ENCODE measurements at places on chromosomes 12 and 14. TPM values are rescaled to one million over a fixed set of nuclear protein-coding genes. Genes with fewer than 3 reads are reported as not detected.

Gene FBXW8
- total RNA-seq, result 11.7 TPM

Gene ADCY4
- total RNA-seq, result 4.6 TPM

Gene KCNMB4
- 1.4 TPM for total RNA-seq

DNA sequence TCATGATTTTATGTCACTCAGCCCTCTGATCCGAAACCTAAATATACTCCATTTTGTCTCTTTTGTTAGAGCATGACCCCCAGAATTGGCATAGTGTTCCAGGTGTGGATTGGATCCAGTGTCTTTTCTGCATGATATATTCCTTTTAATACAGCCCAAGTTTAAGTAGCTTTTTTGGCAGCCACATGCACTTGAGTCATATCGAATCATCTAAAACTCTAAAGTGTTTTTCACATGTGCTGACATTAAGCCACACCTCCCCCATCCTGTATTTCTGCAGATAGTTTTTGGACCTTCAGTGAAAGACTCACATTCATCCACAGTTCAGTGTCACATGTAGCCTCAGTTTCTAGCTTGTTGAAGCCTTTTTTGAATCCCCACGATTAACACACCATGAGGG lies 30.6 kb downstream of the BORCS5 start:
- no peak for DNase-seq

DNA sequence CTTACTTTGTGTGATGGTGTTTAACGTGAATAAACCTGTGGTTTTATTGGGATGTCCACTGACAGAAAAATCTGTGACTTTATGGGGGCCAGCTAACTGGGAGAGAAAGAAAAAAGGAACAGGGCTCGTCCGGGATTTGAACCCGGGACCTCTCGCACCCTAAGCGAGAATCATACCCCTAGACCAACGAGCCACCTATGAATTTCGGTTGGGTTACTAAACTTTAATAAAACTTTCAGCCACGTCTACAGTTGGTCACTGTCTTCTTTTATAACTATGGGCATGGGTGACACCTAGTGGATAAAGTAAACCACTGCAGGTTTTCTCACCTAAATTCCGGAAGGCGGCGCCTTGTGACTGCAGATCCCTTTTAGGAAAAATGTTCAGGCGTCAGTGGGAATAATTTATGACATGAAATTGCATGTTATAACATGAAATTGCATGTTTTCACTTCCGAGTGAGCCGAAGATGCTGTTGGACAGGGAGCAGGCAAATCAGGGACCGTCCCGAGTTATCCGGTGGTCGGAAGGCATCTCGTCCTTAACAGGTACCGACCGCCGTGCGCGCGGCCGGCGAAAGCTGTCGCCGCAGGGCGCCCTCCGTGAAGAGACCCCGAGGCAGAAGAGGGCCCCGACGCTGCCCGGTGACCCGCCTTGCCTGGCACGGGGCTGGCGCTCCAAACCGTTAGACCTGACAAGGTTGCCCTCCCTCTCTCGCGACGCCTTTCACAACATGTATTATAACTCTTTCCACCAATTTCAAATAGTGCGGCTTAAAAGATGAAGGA lies 18.2 kb upstream of the RNASE12 start:
- peak; percentile 75 for DNase-seq

- no peak for DNase-seq
Measured at GRCh38 chr12:37546206-37546605, 770.4 kb upstream of the ALG10B start.

DNA sequence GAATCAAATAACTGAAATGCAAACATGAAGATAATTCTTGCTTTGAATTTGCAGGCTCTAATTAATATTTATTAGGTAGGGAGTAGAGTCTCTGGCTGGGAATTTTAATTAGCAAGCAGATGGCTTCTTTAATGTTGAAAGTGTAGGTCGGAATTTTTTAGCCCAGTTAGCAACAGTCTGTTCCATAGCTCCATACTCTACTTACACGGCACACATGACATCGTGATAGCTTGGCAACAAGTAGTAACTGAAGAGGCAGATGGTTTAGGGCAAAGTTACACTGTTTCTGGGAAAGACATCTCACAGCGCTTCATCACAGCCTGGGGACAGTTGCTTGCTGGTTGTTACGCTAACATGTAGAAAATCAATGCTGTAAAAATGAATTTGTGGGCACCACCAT lies 710.7 kb downstream of the GALC start:
- no peak for DNase-seq

DNA sequence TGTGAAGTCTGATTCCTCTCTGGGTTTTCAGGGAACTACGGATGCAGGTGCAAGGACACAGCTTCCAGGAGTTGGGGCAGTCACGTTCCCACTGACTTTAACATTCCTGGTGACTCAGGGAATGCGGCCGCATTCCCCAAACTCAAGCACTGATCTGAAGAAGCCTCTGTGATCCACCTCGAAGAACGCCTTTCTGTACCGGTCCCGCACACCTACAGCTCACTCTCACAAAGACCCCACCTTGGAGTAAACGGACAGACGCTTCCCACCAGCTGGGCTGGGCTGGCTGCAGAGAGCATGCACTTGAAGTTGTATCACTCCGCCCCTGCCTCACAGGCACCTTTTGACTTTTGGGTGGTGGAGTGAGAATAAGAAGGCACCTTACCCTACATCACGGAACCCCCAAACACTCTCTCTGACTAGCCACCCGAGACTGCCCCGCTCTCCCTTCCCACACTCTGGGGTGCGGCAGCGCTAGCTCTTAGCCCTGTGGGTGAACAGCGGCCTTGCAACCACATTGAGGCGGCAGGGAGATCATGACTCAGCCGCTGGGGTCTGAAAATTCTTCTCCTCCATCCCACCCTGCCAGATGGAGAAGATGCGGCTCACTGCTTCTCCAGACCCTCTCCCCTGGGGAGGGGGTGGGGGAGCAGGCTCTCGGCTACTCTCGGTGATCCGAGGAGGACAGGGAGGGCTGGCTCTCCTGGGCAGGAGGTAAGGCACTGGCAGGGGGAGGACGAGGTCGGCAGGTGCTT lies 23.7 kb upstream of the HDAC7 start:
- no peak for DNase-seq

DNA sequence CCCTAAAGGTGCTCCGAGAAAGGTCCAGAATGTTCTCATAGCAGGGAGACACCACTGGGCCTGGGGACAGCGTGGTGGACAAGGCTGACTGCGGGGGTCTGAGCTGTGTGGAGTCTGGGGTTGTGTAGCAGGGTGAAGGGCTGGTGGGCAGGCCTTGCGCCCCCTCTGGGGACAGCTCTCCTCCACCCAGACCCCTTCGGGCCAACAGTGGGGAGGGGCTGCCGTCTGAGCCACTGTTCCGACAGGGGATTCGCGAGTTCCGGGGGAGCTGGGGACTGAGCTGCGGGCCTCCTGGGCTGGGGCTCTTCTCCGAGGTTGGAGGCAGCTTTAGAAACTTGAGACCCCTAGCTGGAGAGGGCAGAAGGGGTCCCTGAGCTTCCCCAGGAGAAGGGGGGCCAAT lies 32.1 kb downstream of the NCKAP5L start:
- DNase-seq, result no peak

DNA sequence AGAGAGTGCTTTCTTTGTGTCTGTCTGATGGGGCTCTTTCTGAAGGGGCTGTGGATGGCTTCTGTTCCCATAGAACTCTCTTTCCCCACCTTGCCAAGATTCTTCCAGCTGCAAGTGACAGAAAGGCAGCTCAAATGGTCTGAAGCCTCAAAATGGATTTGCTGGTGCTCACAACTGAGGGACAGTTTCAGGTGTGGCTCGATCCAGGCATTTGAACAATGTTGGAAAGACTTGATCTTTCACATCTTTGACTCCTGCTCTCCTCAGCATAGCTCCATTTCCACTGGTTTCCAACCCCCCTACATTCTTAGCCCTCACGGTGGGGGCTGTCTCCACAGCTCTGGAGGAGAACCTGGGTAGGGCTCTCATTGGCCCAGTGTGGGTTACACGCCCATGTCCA lies 15.9 kb downstream of the RFLNA start:
- no peak for DNase-seq

GRCh38 chr12:13167226-13167625 lies 29.3 kb upstream of the EMP1 start:
- DNase-seq, result no peak

GRCh38 chr14:95480109-95480886 lies 36.2 kb downstream of the SYNE3 start:
- DNase-seq, result no peak

DNA sequence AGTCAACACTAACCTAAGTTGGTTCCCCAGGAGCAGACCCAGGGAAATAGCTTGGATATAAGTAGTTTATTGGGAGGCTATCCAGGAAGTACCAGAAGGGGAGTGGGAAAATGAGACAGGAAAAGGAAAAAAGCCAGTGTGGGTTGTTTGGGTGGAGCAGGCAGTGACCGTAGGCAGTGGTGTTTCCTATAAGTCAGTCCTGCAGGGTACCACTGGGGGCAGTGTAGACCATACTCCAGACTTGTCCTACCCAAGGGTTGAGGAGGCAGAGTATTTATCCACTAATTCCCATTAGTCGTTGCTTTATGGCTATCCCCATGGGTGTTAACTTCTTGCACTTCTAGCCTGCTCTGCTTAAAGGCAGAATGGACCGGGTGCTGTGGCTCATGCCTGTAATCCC lies 6.4 kb upstream of the CCDC60 start:
- DNase-seq, result no peak

GRCh38 chr12:112308652-112309051 lies 73.6 kb downstream of the HECTD4 start:
- DNase-seq, result no peak

GRCh38 chr12:93782853-93783252 lies 105.7 kb downstream of the CRADD start:
- no peak for DNase-seq

DNA sequence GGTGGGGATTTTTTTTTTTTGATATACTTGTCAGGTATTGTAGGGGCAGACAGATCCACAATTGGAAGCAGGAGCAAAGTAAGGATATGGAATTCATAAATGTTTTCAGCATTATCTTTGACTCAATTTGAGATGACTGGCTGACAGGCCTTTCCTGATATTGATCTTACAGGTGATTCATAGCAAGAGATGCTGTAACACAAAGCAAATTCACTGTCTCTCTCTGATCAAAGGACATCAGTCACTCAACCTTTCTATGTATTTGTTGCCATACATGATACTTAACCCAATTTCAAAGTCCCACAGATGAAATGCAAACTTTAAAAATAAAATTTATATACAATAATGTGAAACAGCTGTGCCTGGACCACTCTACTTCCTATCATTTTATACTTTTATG lies 1506.9 kb downstream of the AACS start:
- no peak for DNase-seq

GRCh38 chr12:22935501-22935900 lies 310.5 kb downstream of the ETNK1 start:
- DNase-seq, result no peak

All from naive thymus-derived CD4-positive, alpha-beta T cell (primary cell).